CD8-positive, alpha-beta T cell (primary cell): ENCODE measurements at places on chromosomes 6 and 20. TPM values are rescaled to one million over a fixed set of nuclear protein-coding genes. Genes with fewer than 3 reads are reported as not detected.

The DAAM2 gene
- not detected for total RNA-seq

The HEY2 gene
- total RNA-seq = 0.11 TPM

The EEF1A2 gene
- total RNA-seq = 0.42 TPM

The TREM1 gene
- total RNA-seq = 0.42 TPM

The GTF2H4 gene
- total RNA-seq = 7.0 TPM

The AGPAT1 gene
- total RNA-seq = 12.4 TPM

The DNAH8 gene
- total RNA-seq = not detected

The CPXM1 gene
- total RNA-seq = 0.50 TPM

The OOEP gene
- 0.49 TPM for total RNA-seq

The NNAT gene
- total RNA-seq = not detected

The ZSCAN9 gene
- 3.0 TPM for total RNA-seq

The SAMD3 gene
- total RNA-seq = 41.0 TPM

The HLA-DRA gene
- 37.9 TPM for total RNA-seq

The C20orf144 gene
- total RNA-seq = 0.27 TPM

The ZFP57 gene
- total RNA-seq = not detected

The NRM gene
- 2.0 TPM for total RNA-seq

The APOBEC2 gene
- total RNA-seq = not detected

The TINAG gene
- not detected for total RNA-seq
